Endothelial cell (in vitro differentiated cells): ENCODE measurements at places on chromosomes 6 and 20. TPM values are rescaled to one million over a fixed set of nuclear protein-coding genes. Genes with fewer than 3 reads are reported as not detected.

GPLD1 gene
- total RNA-seq: 1.2 TPM

CCR6 gene
- not detected for total RNA-seq

UBE2C gene
- total RNA-seq: 22.9 TPM

TLDC2 gene
- not detected for total RNA-seq

FERMT1 gene
- total RNA-seq: 0.62 TPM

FAM229B gene
- total RNA-seq: 20.9 TPM

TP53TG5 gene
- not detected for total RNA-seq

DNA sequence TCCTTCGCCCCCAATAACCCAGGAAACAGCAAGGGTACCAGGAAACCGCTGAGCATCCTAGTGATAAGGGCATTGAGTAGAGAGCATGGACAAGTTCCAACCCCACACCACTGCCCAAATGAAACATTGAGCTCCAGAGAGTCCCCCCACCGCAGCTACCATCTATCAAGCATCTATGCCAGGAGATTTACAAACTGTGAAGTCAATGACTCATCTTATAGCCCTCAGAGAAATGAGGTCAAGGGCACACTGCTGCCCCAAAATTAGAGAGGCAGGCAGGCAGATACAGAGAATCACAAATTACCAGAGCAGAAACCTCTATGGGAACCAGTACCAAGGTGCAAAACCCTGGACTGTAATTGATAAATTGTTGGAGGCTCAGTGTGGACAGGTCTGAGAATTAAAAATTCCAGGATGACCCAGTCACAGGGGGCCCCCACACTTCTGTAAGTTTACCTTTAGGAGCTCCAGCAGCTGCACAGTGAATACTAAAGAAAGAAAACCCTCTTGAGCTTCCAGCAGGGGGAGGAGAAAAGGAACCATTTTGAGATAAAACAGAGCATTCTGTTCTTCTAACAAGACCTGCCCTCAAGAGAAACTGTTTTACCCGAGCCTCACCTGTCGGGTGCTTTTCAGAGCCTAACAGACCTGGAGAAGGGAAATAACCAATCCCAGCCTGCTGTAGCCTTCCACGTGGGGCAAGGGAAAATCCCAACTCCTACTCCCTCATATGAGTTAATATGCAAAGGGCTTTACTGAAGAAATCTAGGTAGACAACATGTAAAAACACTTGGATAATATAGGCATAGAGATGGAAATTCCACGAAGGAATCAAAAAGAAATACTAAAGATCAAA is 118.0 kb upstream of the ARID1B start:
- no peak for DNase-seq

- no peak for DNase-seq
Measured at GRCh38 chr6:149135809-149136208, 181.7 kb upstream of the TAB2 start.

DNA sequence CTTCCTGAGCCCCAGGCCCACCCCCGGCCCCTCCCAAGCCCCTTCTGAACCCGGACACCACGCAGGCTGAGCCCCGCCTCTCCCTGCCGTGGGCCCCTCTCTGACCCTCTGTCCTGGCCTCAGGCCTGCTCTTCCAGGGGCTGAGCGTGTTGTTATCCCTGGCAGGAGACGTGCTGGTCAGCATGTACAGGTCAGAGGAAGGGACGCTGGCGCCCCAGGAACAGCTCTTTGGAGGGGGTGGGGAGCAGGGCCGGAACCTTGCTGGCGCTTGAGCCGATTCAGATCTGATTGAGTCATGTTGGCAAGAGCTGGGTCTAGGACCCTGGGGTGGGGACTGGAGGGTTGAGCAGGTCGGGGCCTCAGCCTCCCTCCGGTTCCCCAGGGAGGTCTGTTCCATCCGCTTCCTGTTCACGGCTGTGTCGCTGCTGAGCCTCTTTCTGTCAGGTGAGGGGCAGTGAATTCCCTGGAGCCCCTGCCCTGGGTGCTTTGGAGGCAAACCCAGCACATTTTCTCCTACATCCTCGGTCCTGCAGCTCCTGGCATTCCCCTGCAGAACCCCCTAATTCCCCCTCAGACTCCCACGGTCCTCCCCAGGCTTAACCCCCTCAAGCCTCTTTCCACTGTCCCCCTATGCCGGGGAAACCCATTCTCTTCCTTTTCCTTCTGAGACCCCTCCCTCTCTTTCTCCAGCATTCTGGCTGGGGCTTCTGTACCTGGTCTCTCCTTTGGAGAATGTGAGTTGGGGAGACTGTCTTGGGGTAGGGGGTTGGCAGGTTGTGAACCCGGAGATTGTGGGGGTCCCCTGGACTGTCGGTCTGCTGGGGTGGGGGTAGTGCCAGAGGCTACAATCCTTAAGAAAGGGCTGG is 2.0 kb downstream of the SPAG4 start:
- DNase-seq: peak; percentile 48

GRCh38 chr6:178119-178518 is 114.2 kb upstream of the DUSP22 start:
- DNase-seq: no peak

DNA sequence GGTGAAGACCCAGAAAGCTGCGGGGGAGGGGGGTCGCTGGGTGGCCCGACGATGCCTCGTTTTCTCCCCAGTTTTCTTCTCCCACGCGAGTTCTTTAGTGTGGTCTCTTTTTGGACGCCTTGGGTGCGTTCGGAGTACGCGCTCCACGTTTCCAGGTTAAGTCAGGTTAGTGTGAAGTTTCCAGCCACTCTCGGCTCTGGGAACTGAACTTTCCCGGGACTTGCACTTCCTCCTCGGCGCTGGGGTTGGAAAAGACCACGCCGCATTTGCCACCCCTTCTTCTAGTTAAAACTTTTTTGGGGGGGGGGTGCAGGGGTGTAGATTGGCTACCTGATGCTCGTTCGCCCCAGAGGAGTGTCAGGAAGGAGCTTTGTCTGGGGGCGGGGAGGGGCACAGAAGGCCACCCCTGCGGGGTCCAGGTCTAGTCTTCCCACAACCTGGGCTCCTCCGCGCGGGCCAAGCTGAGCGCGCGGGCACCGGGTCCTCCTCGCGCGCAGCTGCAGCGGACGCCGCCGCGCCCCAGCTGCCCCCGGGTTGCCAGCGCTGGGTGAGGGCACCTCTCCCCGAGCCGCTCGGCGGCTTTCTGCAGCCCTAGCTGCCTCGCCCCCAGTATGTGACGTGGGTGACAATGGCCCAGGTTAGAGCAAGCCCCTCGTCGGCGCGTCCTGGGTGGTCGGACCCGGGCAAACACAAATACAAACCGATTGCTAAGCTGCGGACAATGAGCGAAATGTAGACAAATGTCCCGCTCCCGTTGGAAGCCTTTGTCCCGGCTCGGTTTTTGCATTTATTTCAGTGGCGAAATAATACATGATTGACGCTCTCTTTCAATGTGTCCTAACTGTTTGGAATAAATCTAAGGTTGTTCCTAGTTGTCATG is 1.7 kb upstream of the NKX2-2 start:
- DNase-seq: no peak

- peak; percentile 67 for DNase-seq
Measured at GRCh38 chr20:17530716-17531664, at the start of gene BFSP1. Gene BFSP1, minus strand, starts transcription at chr20:17531379. Its CDS starts 50 bp downstream, at chr20:17531329.

GRCh38 chr6:3752531-3753227 is 1.2 kb upstream of the PXDC1 start:
- no peak for DNase-seq

DNA sequence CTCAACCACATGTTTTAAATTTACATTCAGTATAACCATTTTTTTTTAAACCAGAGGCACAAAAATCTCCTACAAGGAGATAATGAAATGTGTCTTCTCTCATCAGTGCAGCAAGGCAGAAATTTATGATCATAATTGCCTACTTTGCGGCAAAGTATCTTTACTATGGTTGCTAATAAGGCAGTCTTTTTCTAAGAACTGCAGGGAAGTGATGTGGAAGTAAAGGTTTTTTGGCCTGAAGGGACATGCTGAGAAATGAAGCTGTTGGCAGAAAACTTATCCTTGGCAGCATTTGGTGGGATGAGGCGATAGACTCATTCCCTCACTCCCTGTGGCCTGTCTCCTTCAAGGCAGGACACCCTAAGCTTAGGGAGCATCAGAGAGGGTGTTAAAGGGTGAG is 48.7 kb downstream of the SCGN start:
- DNase-seq: no peak

DNA sequence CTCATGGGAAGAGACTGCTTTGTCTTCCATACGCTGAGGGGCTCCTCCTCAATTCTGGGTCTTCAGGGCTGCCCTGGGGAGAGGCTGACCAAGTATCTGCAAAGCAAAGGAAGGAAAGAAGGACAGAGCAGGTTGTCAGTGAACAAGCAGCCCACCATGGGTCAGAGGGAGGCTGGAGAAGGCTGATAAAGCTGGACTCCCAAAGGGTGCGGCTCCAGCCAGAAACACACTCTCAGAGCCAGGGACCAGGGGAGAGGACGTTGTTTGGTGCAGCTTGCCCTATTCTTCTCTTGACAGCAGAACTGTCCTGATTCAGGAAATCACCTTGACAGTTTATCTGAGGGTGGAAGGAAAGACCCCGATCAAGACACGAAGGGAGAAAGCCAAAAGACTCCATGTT is 10.4 kb upstream of the CTCFL start:
- DNase-seq: no peak

DNA sequence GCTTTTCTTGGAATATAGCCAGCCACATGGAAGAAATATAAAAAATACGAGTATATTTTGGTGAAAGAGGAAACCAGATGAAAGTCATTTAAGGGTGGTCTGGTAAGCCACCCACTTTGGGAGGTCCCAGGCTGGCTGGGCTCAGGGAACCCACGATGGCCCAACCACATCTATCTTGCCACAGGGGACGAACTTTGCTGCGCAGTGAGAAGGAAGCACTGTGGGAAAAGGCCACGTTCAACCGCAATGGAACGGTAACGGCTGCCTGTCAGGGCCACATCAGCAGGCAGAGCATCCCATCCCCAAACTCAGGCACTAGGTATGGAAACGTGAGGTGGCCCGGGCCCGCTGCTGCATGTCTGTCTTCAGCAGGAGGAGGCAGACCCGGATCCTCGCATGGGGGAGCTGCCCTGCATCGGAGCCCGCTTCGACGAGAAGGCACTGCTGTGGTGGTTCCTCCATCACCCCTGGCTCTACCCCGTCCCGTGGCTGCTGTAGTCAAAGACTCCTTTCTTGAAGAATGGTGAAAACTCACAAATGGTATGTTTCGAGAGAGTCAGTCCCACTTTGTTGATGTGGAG is 300.4 kb downstream of the KIF16B start:
- no peak for DNase-seq

GRCh38 chr20:17417225-17417624 is 114.0 kb downstream of the BFSP1 start:
- DNase-seq: no peak
